ENCODE measurements at places on chromosomes 2 and 18.
A peak's percentile ranks its signal among the peaks of the same experiment; 100 is the strongest.

DNA sequence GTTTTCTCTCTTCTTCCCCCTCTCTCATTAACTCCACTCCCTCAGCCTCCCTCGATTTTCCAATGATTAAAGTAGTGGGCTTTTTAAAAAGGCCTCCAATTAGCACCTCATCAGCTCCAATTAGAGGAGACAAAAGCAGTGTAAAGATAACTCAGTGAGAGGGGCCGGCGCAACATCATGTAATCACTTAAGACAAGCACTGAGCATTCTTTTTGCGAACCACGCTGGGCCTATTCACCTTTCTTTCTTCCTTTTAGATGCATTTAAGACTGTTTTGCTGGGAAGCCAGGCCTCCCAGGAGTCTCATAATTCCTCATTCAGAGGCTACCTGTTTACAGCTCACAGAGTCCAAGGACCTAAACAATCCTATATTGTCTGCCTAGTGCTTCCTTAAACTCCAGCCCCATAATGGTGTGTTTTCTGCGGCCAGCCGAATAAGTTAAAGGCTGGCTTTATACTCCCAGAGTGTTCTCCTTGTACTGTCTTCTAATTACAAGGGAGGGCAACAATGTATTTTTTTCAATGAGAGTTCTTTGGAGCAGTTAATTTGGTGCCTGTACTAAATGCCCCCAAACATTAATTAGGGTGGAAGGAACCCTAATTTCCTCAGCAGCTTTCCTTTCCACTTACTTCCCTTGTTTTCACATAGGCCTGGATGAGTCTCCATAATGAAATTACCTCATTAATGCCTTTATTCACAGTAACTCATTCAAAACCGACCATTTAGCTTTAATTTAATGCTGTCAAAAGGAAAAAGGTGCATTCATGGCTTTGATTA, 28.0 kb upstream of the LMAN1 start:
- no peak for DNase-seq

- no peak for DNase-seq
Observed at GRCh38 chr2:151374436-151374835, 17.0 kb downstream of the TNFAIP6 start.

DNA sequence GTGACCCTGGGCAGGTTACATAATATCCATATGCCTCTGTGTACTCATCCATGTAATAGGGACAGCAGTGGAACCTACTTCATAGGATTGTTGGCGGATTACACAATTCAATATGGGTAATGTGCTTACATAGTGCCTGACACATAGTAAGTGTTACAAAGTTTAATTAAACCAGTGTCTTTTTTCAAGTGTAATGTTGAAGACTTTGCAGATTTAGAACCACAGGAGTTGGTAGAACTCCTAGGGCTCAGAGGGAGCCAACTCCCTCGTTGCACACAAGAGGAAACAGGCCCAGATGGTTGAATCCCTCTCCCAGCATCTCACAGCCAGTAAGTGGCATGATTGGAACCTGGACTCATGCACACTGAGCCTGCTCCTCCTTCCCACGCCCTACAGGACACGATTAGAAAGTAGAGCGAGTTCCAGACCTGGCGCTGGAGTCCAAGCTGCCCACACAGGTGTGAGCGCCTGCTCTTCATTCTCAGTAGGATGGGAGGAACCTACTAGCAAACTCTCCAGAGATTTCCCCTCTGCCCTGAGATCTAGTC, 97.8 kb downstream of the VSNL1 start:
- DNase-seq = no peak

DNA sequence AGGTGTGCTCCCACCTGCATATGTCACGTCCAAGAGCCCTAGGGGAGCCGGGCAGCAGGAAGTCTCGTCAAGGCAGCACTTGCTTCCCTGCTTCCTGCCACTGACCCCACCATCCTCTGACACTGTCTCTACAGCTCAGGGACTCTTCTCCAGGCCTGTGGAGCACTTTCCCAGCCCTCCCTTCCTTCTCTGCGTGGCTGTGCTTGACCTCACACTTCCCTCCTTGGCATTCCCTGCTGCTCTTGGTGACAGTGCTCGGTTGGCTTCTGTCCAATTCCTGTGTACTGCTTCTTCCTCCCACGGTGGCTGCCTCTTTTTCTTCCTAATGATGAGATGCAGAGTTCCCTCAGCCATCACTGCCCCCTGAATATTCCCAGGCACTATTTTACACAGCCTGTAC, 2.8 kb downstream of the CIDEA start:
- DNase-seq = no peak

GRCh38 chr2:186925514-186925913, 76.5 kb upstream of the ZSWIM2 start:
- DNase-seq = no peak

DNA sequence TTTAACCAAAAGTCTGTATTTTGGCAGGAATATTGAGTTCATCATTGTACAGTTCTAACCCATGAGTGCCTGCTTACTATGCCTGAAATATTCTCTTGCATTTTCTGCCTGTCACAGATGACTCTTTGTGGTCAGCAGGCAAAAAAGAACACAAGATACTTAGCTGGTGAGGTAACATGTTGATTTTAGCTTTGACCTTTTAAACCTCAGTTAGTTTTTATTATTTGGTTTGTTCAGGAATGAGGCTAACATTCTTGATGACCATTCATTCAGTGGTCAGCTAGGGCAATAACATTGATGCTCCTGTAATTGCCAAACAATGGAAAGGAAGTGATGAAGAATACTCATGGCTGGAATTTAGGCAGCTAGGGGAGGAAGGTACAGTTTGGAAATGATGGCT, 491.2 kb downstream of the PIK3C3 start:
- no peak for DNase-seq

DNA sequence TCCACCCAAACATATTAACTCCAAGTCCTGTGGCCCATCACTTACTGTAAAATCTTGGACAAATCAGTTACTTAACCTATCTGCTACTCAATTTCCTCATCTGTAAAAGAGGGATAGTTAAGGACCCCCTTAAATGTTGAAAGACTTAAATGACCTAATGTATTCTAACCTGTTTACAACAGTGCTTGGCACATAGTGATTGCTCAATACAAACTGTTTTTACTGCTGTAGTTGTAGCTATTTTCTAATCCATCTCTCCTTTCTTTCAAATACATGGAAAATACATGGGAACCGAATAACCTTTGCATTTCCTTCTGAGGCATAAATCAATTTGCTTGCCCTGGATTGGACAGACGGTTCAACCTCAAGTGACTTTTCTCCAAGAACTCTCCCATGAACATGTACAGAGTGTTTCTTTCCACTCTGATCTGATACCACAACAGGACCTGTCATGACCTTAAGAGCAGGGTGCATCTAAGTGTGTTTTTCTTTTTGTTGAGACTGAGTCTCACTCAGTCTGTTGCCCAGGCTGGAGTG, 2.7 kb downstream of the LNPK start:
- no peak for DNase-seq

DNA sequence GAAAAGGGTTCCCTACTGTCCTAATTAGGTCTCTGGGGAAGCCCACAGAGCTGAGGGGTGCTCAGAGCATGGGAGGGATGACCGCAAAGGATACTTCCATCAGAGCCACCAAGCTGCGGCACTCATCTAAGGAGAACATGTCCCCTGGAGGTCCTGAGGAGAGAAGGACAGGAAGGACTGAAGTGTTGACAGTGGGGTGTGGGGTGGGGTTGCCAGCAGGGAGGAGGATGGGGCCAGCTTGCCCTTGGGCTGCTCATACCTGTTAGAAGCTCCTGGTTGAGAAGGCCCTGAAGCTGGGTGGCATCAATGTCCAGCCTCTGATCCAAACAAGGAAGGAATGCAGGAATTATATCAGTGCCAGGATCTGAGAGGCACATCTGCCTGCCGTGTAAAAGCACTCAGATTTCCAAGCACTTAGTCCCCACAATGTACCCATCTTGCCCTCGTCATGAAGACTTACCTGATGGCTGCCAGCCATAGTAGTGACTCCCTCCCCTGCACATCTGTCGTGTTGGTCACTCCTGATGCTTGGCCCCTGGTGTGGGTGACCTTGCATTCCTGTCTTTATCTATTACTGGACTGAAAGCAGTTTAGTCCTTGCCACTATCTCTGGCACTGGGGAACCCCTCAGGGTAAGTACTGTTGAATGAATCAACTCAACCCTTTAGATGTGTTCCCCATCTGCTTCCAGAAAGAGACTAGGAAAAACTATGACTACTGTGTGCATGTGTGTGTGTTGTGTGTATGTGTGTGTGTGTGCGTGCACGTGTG, 68.9 kb downstream of the CAPN13 start:
- DNase-seq = peak; percentile 18

GRCh38 chr18:43855376-43855775, 578.1 kb upstream of the SYT4 start:
- no peak for DNase-seq

DNA sequence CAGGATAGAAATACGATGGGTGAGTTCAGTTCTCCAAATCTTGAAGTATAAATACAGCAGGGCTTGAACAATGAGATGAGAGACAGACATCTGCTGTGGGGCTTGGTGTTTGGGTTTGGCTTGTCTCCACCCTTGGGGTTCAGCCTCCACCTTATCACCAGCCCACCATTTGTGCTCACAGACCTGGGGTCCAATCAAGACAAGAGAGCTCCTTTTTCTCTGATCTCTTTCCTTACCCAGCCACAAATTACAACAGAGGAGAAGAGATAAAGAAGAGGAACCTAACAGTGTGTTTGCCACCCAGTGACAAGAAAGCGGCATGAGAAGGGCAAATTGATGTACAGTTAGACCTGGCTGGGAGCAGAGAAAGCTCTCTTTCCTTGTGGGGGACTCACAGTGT, 204.5 kb upstream of the CXCR4 start:
- DNase-seq = no peak

GRCh38 chr18:35432565-35433001, 55.4 kb upstream of the ZNF396 start:
- no peak for DNase-seq

GRCh38 chr18:77940566-77940965, 690.9 kb downstream of the GALR1 start:
- no peak for DNase-seq

All from NCI-H2029 treated with DMSO at 0.1 percent for 48 hours (cell line).